ENCODE measurements at places on chromosomes 5 and 9. TPM values are rescaled to one million over a fixed set of nuclear protein-coding genes. Genes with fewer than 3 reads are reported as not detected.

GRCh38 chr9:91894536-91894935 is 55.5 kb downstream of the ROR2 start:
- H3K36me3 ChIP-seq: no peaks in the 10 kb centered on the region
- peaks cover 19% of the 10 kb centered on the region for H3K27me3 ChIP-seq
- no peak overlapping the region for H3K27ac ChIP-seq
- no peaks in the 10 kb centered on the region for H3K4me1 ChIP-seq
- H3K4me3 ChIP-seq: no peak overlapping the region

DNA sequence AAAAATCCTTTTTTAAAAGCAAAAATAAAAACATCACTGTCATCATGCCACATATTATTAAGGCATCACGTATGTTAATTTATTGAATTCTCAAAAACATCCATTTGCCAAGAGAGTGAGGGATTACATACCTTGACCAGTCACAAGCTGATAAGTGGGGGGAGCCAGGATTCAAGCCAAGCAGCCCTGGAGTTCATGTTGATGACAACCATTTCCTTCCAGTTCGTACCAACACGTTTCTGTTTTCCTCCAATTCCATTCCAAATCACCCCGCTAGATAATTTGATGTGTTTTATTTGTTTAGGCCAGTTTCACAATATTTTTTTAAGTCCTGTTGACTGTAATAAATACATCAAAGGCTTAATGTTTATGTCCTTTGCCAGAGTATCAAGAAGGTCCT is 53.0 kb downstream of the SLC1A3 start:
- no peak overlapping the region for H3K27ac ChIP-seq
- H3K36me3 ChIP-seq: no peaks in the 10 kb centered on the region
- H3K4me3 ChIP-seq: no peak overlapping the region
- DNase-seq: no peak
- no peaks in the 10 kb centered on the region for H3K4me1 ChIP-seq
- H3K27me3 ChIP-seq: peaks cover 7% of the 10 kb centered on the region

GRCh38 chr5:95838001-95838520 is 15.5 kb upstream of the GLRX start:
- no peaks in the 10 kb centered on the region for H3K27me3 ChIP-seq
- H3K4me1 ChIP-seq: peaks cover 46% of the 10 kb centered on the region
- DNase-seq: no peak
- peak overlapping the region; percentile 49 for H3K27ac ChIP-seq
- no peak overlapping the region for H3K4me3 ChIP-seq

GRCh38 chr5:21910731-21911130 is 942.4 kb downstream of the CDH12 start:
- H3K4me3 ChIP-seq: no peak overlapping the region
- no peaks in the 10 kb centered on the region for H3K4me1 ChIP-seq
- no peaks in the 10 kb centered on the region for H3K36me3 ChIP-seq
- DNase-seq: no peak
- H3K27ac ChIP-seq: no peak overlapping the region
- H3K27me3 ChIP-seq: no peaks in the 10 kb centered on the region

The CAMK4 gene
- total RNA-seq: 49.4 TPM

The ZNF879 gene
- total RNA-seq: 3.2 TPM

- H3K36me3 ChIP-seq: peaks cover 17% of the 10 kb centered on the region
- H3K27me3 ChIP-seq: no peaks in the 10 kb centered on the region
- DNase-seq: peak; percentile 71
Measured at GRCh38 chr5:134111741-134112647, 2.5 kb upstream of the TCF7 start.

DNA sequence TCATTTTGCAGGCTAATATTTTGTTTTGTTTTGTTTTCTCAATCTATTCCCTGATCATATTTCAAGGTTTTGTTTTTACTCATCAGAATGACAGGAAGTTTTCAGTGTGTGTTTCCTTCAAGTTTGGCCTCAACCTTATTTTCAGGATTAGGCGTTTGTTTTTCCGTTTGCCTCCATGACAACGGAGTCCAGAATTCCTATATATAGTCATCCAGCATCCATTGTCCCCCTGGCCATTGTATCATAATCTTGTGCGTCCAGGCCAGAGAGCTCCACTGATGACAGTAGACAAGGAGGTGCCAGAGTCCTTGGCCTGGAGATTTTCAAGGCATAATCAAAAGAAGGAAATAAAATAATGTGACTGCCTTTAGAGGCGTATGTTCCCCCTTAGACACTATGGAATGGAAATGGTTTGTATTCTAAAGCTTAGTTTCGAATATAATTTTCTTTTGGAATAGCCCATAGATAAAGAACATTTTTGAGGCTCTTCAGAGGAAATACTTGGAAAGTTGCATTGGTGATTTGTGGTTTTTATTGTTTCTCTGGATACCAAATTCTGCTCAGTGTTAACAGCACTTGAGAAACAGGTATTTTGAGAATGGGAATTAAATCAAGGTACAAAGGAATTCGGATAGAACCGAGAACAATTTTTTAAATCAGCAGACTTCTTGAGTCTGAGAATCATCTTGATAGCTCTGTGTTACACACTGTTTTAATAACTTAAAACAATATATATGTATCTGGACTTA is 99.8 kb downstream of the ZNF462 start:
- no peak overlapping the region for H3K27ac ChIP-seq
- no peak for DNase-seq
- H3K36me3 ChIP-seq: no peaks in the 10 kb centered on the region
- peaks cover 20% of the 10 kb centered on the region for H3K4me1 ChIP-seq

DNA sequence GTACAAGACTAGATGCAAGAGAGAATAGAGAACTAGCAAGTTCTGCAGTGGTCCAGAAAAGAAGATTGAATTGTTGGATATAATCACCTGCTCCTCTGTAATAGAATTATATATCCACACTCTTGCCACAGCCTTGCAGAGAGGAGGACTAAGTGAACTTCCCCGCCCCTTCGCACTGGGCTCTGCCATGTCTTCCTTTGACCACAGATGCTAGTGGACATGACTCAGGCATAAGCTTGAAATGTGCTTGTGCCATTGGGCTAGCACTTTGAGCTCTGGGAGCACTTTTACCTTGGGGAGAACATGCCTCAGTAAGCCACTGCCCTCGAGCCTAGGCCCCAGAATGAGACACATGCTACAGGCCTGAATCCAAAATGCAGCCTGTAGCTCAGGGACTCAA is 113.5 kb upstream of the RASA1 start:
- peaks cover 5% of the 10 kb centered on the region for H3K4me1 ChIP-seq
- H3K27me3 ChIP-seq: no peaks in the 10 kb centered on the region
- DNase-seq: no peak
- no peak overlapping the region for H3K27ac ChIP-seq
- H3K4me3 ChIP-seq: no peak overlapping the region
